ENCODE measurements at places on chromosomes 2 and 18.

- no peak for DNase-seq
Measured at GRCh38 chr2:200869014-200869413, 4.6 kb upstream of the CLK1 start.

DNA sequence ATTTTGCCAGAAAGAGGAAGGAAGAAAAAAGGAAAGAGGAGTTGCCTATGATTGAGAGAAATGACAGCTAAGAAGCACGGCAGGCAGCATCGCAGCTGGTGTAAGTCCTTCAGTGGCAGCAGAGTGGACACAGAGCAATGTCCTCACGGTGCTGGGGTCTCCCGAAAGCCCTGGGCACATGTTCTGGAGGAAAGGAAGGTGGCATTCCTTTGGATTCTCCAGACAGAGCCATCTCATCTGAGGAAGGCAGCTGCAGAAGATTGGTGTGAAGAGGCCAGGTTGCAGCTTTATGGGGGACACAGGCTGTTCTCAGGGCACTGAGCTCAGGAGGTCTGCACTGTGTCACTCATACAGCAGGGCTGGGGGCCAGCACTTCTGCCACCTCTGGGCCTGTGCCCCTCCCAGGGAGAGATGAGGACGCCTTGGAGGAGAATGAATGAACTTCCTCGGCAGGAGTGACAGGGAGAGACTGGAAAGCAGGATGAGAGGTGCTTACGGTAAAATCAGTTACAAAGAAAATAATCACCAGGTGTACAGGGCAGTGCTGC is 252.0 kb upstream of the MYT1L start:
- no peak for DNase-seq

DNA sequence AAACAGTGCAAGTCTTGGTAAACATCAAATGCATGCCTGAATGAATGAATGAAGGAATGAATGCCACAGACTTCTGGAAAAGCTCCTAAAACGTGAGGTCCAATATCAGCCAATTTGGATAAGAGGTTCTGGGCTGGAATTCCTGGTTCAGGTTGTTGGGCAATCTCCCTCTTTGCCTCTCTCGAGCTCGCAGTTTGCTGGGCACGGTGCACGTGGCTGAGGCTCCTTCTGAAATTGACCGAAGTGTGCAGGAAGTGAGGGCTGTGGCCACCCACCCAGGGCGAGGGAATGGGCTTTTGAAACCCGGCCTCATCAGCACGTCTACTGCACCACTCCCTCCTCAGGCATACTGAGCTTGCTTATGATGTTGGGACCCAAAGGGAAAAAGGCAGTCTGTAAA is 288.8 kb upstream of the HS6ST1 start:
- no peak for DNase-seq

DNA sequence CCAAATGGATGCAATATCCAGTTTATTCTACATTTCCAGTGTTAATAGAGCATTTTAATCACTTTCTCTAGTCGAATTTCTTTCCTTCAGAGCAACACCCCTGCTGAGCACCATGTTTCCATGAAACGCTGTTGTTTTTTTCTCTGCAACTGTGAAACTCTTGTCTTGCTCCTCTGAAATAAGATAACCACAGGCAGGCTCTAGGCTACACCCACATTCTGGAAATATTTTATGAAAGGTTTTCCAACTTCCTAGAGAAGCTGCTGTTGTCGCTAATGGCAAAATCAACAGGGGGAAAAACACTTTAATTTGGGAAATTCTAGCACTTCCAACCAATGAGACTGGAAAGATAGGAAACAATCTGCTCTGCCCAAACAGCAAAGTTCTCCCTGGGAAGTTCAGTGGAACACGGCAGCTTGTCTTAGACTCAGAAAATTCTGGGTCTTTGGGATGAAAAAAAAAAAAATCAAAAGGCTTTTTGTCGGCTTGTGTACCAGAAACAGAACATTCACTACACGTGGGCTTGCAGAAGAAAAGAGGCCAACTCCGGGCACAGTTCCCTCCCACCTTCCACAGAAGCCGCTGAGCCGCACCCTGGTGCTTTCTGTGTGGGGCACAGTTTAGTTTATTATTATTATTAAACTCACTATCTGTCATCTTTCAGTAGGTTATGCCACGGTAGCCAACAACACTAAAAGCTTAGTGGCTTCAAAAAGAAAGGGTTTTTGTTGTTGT is 98.7 kb downstream of the MMADHC start:
- no peak for DNase-seq

DNA sequence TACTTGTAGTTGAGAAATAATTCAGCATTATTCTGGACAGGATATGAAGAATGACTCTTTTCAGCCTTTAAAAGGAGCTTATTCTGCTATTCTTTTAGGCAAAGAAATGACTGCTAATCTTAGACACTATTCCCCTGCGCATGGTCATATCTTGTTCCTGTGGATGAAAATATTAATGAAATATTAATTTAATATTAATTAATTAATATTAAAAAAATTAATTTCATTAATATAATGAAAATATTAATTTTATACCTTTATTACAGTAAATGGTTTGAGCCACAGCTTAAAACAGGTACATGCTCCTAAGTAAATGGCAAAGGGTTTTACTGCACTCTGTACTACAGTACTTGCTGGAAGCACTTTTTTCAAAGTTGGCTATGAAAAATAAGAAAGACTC is 890.1 kb upstream of the PIK3C3 start:
- DNase-seq: no peak
